ENCODE measurements at places on chromosomes 7 and 10.

DNA sequence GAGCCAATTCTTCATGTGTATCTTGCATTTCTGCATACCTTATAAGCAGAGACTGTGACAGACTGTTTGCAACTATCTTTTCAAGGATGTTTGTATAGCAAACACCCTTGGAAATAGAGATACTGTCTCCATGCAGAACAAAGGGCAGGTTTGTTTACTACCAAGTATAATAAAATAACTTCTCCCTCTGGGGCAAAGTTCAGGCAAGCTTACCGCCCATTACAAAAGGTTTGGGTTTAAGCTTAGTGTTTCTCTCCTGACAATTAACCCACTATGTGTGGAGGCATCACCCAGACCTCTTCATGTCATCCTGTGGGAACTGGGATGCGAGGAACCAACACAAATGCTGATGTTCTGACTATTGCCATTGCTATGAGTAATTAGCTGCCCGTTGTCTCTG, 479.1 kb upstream of the ZMIZ1 start:
- no peak for DNase-seq

GRCh38 chr7:80412842-80413241, 99.0 kb downstream of the GNAT3 start:
- no peak for DNase-seq

DNA sequence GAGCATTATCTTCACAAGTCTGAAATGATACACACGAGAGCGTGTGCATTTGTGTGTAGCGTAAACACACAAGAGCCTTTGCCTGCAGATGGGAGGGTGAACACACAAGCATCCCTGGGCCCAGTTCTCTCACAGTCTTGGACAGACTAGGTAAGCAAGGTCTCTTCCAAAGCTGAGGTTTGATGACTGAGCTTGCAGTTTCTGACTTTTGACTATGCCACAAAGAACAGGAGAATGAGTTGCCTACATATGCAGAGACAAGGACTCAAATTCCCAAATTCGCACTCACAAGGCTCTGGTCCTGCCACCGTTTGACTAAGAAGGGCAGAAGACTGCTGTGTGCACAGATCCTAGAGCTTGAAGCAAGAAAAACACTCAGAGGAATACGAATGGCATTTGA, 55.8 kb downstream of the FAM53B start:
- DNase-seq: no peak

DNA sequence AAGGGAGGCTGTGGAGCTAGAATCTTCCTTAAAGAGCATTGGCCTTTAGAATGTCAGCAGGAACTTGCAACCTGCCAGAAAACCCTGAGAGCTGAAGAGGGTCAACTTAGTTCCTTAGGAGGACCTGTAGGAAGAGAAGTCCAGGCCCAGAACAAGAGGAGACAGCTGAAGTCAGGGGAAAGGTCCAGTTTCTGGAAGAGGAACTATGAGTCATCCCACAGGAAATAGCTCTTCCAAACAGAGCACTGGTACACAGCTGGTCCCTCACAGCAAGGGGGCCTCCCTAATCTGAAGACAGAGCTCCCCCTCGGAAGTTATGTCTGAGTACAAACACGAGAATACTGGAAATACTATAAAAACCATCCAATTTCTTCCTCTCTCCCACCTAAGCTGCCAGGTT, 98.9 kb downstream of the HERPUD2 start:
- peak; percentile 75 for DNase-seq

- no peak for DNase-seq
These were observed 131.8 kb downstream of the SNX10 start for GRCh38 chr7:26423436-26423835.

DNA sequence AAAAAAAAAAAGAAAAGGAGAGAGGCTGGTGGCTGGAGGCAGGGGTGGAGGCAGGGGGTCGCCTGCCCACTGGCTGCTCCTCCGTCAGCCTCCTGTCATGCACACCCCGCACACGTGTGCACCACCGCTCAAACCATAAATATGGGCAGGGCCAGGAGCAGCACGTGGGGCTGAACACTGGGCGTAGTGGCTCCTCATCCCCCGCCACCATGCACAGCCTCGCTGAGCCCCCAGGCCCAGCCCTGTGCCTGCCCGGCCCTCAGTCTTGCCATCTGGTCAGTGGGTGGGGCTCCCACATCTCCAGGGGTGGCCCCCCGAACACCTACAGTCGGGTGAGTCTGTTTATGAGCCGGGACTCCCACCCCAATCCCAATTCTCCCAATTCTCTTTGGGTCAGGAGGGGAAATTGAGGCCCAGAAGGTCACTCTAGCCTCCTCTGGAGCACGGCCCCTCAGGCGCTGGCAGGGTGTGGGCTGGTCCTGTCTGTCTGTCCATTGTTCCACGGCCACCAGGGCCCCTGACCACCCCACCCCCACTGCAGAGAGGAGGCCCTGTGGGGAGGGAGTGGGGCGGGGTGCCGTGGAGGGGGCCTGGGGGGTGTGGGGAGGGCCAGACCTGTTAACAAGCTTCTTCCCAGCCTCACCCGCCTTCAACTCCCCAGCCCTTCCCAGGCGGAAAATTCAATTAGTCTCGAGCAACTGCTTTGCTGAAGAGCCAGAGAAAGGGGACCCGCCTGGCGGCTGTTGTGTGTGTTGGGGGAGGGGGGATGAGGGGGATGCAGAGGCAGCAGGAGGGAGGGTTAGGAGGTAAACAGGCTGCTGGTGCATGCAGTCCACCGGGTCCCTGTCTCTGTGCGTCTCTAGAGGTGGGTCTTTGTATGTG, 19.5 kb upstream of the GRIFIN start:
- DNase-seq: no peak

DNA sequence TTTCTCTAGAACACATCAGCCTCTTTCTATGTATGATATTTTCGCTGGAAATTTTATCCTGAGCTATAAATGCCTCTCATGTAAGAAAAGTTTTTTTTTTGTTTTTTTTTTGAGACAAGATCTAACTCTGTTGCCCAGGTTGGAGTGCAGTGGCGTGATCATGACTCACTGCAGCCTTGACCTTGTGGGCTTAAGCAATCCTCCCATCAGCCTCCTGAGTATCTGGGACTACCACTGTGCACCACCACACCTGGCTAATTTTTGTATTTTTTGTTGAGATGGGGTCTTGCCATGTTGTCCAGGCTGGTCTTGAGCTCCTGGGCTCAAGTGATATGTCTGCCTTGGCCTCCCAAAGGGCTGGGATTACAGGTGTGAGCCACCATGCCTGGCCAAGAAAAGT, 80.4 kb downstream of the ADK start:
- peak; percentile 20 for DNase-seq

DNA sequence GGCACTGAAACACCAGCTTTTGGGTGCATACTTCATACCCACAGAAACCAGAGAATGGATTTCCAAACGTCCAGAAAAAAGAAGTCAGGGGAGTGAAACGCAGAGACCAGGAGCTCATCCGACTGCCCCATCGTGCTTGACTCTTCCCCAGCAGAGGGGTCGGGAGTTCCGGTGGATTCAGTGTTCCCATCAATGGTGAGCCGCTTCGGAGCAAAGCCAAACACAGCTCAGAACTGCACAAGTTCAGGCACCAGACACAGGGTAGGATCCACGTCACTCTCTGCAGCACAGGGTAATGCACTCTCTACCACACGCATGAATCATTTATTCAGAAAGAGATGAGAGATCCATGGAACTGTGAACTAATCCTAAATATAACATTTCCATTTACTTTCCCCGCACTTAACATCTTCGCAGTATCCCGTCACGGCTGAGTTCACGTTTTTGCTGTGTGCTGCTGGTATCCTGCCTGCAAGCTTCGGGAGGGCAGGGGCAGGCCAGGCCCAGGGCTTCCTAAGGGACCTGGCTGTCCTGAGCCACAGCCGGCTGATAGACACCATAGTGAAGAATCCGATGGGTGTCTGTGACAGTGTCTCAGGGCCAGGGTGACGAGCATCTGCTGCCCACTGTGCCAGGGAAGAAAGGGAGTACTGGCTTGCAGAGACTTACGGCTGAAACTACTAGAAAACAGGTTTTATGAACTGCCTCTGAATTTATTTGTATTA, 545.3 kb downstream of the PTPRN2 start:
- no peak for DNase-seq

- DNase-seq: no peak
These were observed 13.7 kb upstream of the MAP3K8 start for GRCh38 chr10:30420266-30420665.

DNA sequence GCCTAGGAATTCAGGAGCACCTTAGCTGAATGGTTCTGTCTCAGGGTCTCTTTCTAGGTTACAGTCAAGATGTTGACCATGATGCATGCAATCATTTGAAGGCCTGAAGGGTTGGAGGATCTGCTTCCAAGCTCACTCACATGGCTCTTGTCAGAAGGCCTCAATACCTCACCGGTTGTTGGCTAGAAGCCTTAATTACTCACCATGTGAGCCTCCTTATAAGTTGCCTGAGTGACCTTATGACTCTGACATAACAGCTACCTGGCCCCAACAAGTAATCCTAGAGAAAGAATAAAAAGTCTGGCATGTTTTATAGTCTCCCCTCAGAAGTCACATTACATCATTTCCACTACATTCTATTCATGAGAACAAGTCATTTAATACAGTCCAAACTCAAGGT, 3.4 kb upstream of the C1GALT1 start:
- DNase-seq: no peak

DNA sequence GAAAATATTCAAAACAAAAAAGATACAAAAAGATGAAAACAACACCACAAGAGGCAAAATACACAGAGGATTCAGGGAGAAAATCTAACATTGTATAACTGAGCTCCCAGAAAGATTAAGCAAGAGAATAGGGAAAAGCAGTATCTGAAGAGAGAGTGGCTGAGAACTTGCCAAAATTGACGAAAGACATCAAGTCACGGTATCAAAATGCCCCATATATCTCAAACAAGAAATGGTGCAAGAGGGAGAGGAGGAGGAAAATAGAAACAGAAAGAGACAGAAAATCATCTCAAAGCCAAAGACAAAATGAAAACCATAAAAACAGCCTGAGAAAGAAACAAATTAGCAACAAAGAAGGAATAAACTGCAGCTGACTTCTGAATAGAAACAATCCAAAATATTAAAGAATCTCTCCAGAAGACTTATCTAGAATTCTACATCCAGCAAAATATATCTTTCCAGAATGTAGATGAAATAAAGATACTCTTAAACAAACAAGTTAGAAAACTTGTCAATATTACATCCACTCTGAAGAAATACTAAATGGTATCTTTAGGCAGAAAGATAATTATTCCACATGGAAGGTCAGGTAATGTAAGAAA, 5.5 kb downstream of the USP6NL start:
- no peak for DNase-seq

All from Daoy (cell line).